ENCODE measurements at places on chromosomes 2 and 18.

GRCh38 chr2:88871336-88871735, 179.9 kb downstream of the RPIA start:
- no peak for DNase-seq

DNA sequence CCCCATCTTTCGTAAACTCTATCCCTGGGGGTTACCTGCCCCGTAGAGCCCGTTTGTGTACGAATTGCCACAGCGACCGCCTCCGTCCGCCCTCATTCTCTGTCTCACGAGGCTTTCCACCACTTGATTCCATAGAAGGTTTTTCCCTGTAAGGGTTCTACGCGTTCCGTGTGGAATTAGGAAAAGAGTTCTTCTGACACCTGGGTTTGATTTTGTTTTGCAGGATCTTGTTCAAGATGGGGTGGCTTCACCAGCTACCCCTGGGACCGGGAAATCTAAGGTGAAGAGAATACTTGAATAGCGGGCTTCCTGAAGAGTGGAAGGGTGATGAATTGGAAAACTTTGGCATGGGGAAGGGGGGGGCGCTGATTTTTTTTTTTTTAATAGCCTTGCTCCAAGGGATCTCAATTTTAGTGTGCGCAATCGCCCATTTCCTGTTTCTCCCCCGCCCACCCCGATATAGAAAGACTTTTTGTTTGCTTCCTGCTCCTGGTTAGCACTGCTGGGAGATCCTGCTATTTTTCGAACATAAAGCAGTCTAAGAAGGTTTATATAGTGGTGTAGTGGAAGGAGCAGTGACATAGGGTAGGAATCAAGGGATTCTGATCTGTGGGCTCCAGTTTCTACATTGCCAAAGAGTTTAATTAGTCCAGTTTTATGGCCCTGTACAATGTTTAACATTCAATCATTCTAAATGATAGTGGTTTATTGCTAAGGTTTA, 564 bp downstream of the GCC2 start:
- no peak for DNase-seq

- no peak for DNase-seq
These were observed 192.6 kb upstream of the MYT1L start for GRCh38 chr2:2523461-2524347.

DNA sequence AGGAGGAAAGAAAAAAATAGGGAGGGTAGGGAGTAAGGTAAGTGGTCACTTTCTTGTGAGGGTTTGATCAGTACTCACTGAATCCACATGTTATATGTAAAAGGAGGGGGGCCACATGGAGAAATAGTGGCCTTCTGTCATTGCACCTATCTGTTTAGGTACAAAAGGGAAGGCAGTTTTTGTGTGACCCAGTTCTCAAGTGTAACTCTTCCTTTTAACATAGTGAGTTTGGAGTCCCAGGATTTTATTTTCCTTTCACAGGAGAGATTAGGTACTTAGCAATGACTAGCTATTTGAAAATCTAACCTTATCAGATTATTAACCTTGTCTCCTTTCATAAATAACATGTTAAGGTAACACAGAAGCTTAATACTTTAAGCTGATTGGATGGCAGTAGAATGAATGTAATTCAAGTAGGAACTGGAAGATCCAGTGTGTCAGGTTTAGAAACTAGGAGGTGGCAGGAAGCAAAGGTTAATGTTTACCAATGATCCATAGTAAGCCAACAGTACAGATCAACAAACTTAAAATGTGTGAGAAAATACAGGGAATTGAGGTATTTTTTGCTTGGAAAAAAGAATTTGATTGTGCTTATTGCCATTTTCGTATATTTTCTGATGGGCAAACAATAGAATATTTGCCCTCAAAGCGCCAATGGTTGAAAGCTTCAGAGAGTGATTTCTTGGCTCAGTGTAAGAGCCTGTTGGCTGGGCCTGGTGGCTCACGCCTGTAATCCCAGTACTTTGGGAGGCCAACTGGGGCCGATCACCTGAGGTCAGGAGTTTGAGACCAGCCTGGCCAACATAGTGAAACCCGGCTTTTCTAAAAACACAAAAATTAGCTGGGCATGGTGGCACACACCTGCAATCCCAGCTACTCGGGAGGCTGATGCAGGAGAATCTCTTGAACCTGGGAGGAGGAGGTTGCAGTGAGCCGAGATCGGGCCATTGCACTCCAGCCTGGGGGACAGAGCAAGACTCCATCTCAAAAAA, 11.3 kb downstream of the HNMT start:
- no peak for DNase-seq

DNA sequence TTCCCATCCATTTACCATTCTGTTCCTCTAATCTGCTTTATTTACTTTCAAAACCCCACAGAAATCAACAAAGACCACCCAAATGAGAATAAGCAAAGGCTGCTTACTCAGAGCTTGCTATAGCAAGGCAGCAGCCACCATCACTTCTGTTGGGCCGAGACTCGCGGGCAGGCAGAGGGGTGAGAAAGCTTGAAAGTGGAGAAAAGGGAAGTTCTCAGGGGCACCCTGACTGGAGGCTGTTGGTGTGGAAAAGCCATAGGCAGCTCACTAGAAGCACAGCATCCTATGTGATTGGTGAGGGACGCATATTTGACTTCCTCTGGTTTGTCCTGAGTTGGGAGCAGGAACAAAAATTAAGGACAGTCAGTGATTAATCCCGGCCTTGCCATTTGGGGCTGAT, 269.7 kb upstream of the THSD7B start:
- DNase-seq: no peak

- peak; percentile 58 for DNase-seq
These were observed 50.2 kb upstream of the DTNA start for GRCh38 chr18:34659579-34660517.

DNA sequence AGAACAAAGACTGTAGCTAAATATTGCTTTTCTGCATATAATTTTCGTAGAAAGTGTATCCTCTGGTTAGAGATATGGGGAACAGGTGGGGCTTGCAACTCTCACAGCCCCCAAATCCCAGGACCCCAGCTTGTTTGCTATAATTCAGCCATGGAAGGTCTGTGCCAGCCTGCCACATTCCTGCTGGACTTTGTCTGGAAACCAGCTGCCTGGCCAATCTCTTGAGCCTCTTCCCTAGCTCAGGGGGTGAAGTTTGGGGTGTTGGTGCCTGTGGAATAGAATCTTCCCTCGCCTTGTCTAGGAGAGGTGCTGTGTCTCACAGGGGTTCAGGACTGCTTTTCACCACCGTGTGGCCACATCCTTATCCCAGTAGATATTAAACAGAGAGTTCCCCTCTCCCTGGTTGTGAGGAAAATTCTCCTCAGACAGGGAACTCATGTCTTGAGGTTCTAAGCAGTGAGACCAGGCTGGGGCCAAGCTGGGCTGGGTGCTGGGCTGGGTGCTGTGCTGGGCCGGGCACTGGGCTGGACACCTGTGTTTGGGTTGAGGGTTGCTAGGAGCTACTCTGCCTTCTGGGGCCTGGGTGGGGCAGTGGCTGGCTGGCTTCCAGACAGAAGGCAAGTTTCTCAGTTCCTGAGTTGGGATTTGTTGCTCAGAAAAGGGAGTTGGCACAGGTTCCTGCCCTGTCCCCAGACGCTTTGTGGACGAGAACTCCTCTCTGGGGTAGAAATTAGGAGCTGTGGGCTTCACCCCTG, 12.3 kb downstream of the TOGARAM2 start:
- no peak for DNase-seq

Data from C1 segment of cervical spinal cord (tissue), 14 donors.